ENCODE measurements at places on chromosomes 2 and 18. TPM values are rescaled to one million over a fixed set of nuclear protein-coding genes. Genes with fewer than 3 reads are reported as not detected.

- no peak for DNase-seq
These were observed 401.6 kb downstream of the XIRP2 start for GRCh38 chr2:167289651-167290410.

DNA sequence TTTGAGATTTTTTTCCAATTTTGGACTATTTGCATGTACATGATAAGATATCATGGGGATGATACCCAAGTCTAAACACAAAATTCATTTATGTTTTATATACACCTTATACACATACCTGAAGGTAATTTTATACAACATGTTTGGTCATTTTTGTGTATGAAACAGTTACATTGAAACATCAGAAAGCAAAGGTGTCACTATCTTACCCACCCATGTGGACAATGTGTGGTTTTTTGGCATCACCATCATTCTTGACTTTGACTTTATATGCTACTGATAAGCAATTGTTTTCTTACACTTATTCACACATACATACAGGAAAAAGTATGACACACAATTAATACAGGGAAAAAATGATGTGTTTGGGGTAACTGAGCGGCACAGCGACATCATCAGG, 51.0 kb upstream of the ACVR1 start:
- DNase-seq: no peak

- DNase-seq: no peak
These were observed 33.9 kb downstream of the LAMA3 start for GRCh38 chr18:23723121-23723520.

Gene XIRP2
- total RNA-seq: not detected

Data from T-helper 17 cell (primary cell).